ENCODE measurements at places on chromosomes 16 and 17.

- no peak for DNase-seq
These were observed 31.0 kb downstream of the MYH11 start for GRCh38 chr16:15825750-15826305.

GRCh38 chr17:73774852-73775251, 130.6 kb upstream of the SDK2 start:
- no peak for DNase-seq

DNA sequence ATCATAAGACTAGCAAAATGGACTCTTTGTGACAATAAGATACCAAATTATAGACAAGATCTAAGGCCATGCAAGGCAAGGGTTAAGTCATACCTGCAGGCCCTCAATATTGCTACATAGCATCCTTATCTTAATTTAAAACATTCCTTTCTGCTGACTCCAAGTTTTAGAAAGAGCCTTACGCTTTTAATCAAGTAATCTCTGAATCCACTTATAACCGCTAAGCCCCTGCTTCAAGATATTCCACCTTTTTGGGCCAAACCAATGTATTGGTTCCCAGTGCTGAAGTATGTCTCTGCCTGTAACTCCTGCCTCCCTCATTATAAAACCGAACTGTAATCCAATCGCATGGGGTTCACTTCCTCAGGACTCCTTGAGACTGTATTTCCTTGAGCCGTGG, 255.4 kb downstream of the PHKB start:
- no peak for DNase-seq

DNA sequence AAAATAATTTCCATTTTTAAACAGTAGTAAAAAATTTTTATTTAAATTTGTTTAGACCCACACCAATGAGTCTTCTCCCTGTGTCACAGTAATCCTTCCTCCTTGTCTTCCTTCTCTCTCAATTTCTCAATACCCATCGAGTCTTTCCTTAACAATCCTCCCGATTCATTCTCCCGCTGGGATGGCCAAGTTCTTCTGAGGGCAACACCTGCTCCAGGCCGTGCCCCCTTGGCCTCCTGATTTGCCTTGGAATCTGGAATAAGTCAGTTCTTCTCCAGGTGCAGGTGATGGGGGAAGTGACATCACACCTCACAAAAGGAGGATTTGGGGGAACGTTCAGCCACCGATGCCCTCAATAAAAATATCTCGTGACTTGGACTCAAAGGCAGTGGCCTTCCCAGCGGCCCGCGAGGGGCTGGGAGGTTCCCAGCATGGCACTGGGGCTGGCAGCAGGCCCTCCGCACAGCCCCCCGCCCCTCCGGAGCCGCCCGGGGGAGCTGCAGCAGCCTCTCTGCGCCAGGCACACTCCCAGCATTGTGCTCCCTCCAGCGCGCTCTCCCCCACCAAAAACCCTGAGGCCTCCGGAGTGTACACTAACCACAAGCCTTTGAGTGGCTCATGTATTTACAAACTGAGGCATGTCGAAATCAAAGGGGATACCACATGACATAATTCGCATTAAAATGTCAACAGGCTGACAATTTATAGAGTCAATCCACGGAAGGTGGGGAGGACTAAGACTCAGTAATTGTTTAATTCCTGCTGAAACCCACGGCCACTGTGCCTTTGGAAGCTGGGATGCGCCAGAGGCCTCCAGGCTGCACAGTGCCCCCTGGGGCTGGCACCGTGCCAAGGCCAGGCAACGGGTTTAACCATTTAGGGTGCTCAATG, 120.5 kb downstream of the ZFHX3 start:
- DNase-seq: peak; percentile 85
